NCI-H1092 treated with DMSO at 0.1 percent for 48 hours (cell line): ENCODE measurements at places on chromosomes 1 and 21.

DNA sequence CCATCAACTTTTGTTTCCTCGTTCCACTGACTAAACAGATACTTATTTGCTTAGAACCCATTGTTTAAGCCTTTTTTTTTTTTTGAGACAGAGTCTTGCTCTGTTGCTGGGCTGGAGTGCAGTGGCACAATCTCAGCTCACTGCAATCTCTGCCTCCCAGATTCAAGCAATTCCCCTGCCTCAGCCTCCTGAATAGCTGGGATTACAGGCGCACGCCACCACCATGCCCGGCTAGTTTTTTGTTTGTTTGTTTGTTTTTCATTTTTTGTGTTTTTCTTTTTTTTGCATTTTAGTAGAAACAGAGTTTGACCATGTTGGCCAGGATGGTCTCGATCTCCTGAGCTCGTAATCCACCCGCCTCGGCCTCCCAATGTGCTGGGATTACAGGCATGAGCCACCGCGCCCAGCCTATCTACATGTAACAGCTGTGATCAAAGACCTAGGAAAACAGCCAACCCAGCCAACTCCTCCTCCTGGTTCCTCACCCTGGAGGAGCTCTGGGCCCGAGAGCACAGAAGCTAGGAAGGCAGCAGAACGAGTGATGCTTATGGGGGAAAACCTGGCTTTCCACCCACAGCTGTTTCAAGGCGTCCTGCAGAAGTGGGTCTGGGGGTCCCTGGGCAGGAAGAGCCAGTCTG, 32.9 kb downstream of the KCNN3 start:
- no peak for DNase-seq

DNA sequence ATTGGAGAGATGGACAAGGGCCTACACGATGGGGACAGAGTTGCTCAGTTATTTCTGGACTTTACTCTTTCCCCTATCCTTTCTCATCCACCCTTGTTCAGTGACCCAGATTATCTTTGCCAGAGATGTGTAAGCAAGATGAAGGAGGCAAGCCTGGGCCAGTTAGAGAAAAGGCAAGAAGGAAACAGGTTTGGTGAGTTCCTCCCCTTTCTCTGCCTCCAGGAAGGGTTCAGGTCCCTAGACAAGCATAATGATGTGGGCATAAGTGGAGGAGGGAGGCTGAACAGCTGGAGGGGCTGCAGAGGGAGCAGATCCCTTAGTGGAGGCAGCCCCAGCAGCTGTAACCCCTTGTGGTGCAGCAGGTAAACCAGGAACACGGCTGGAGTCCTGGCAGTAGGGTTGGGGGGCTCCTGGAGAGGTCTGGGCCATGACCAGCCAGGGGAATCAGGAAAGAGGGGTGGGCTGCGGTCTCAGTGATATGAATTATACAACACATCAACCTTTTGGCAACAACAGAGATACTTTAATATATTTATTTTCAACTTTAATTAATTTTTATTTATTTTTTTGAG, 9.2 kb upstream of the CDC42 start:
- DNase-seq = peak; percentile 21

DNA sequence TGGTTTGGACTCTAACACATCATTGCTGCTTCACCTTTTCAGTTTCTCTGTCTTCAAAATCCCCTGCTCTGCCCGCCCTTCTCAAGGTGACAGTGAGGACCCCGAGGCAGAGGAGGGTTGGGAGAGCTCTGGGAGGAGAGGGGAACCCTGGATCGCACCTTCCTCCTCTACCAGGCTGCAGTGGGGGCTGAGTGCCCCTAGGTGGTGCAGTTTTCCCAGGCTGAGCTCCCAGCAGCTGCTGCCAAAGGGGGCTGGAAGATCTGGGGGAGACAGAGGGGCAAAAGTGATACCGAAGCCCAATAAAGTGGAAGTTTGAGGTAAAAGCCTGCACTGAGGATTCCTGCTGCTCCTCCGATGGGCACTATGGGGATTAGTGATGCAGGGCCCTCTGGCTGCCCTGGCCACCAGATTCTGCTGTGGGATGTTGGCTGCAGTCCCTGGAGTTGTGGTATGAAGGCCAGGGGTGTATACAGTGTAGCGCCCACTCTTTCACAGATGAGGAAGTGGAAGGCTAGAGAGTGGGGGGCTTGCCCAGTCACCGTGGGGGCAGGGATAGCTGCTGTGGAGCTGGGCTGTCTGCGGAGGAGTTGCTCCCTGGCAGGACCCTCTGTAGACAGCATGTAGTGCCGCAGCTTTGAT, 40.7 kb upstream of the SCMH1 start:
- DNase-seq = peak; percentile 24

DNA sequence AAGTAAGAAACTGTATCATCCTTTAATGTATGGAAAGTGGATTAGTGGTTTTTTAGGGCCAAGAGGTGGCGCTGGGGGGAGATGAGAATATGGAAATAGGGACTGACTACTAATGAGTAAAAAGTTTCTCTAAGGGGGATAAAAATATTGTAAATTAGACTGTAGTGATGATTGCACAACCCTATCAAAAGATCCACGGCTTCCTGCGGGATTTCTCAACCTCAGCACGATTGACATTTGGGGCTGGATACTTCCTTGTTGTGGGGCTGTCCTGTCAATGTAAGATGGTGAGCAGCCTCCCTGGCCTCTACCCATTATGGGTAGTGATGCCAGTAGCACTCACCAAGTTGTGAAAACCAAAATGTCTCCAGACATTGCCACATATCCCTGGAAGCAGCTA, 36.0 kb upstream of the PRDM2 start:
- no peak for DNase-seq

GRCh38 chr21:39216290-39216689, 33.0 kb upstream of the PSMG1 start:
- no peak for DNase-seq

DNA sequence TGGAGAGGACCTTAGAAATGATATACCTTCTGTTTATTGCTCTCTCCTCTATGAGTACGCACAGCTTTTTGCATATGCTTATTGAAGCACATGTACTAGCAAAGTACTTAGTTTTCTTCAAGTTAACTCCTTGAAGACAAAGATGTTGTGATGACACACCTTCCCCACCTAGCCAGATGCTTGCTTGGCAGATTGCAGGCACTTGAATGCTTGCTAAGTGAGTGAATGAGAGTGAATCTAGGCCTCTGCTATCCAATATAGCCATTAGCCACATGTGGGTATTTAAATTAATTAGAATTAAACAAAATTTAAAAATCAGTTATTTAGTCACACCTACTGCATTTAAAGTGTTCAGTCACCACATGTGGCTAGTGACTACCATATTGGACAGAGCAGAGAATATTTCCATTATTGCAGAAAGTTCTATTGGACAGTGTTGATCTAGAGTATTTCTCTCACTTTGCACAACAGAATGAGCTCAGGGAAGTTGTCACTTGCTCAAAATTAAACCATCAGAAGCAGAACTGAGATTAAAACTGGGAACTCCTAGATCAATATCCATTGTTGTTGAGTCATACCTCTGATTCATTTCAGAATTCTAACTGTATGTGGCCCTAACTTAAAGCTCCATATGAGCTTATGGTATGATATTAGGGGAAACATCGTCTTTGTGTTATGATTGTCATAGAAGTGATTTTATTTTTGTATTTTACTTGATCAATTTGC, 8.6 kb upstream of the EEIG2 start:
- no peak for DNase-seq

- DNase-seq = peak; percentile 77
Measured at GRCh38 chr1:165152727-165153126, 203.8 kb downstream of the LMX1A start.

DNA sequence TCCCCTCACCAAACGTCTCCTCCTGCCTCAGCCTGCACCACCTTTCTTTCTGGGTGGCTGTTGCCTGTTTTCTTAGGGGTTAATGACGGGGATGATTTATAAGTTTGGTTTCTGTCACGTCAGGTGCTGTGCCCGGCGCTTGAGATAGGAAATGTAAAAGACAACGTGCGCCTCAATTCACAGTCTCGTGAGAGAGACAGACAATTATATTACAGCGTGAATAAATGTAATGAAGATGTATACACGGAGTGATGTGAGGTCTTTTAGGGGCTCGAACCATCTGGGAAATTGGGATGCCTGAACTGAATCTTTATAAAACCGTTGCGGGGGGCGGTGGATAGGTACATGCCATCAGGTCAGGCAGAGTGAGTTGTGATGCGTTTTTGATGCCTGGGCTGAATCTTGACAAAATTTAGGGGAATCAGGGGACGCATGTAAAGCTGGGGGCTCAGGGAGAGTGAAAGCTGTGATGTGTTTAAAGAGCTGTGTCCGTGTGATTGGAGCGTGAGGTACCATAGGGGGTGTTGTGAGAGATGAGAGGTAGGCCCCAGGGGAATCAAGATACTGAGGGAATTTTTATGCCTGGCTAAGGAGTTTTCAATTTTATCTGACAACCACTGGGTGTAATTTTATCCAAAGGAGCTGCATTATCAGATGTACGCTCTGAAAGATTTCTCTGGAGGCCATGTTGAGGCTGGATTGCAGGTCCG, 831 bp downstream of the TIPRL start:
- peak; percentile 39 for DNase-seq

DNA sequence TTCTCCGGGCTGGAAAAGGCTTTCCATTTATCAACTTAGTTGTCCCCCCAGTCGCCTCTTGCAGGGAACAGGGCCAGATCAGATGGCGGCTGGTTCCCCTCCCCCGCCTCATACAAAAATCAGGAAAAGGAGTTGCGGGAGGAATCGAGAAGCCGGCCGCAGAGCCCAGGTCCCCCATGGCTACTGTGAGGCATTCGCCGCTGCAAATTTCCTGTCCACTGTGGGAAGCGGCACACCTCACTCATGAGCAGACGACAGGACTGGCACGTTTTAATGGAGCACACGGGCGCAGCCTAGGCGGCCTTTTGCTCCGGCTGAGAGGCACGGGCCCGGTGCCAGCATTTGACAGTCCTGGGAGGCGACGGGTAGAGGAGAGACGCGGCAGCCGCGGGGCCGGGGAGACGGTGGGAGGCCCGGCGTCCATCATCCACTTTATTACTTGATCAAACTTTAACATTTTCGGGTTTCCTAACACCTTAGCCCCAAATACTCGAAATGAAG, 1.1 kb downstream of the GNG4 start:
- DNase-seq = peak; percentile 91

- DNase-seq = peak; percentile 43
Measured at GRCh38 chr21:36491209-36491910, 11.4 kb upstream of the CLDN14 start.

GRCh38 chr1:6260961-6261614, at the start of gene GPR153:
GPR153 (minus strand) TSS chr1:6261098; CDS start chr1:6254905, 6,193 bp downstream.
- DNase-seq = no peak

- DNase-seq = no peak
Measured at GRCh38 chr1:223770621-223771315, 58.4 kb downstream of the CAPN2 start.

GRCh38 chr1:83103341-83103740, 895.6 kb downstream of the TTLL7 start:
- no peak for DNase-seq
